ENCODE measurements at places on chromosomes 2 and 18.

- DNase-seq: no peak
These were observed 2.5 kb upstream of the YES1 start for GRCh38 chr18:814300-815084.

GRCh38 chr2:168289880-168290279, 42.5 kb upstream of the STK39 start:
- no peak for DNase-seq

DNA sequence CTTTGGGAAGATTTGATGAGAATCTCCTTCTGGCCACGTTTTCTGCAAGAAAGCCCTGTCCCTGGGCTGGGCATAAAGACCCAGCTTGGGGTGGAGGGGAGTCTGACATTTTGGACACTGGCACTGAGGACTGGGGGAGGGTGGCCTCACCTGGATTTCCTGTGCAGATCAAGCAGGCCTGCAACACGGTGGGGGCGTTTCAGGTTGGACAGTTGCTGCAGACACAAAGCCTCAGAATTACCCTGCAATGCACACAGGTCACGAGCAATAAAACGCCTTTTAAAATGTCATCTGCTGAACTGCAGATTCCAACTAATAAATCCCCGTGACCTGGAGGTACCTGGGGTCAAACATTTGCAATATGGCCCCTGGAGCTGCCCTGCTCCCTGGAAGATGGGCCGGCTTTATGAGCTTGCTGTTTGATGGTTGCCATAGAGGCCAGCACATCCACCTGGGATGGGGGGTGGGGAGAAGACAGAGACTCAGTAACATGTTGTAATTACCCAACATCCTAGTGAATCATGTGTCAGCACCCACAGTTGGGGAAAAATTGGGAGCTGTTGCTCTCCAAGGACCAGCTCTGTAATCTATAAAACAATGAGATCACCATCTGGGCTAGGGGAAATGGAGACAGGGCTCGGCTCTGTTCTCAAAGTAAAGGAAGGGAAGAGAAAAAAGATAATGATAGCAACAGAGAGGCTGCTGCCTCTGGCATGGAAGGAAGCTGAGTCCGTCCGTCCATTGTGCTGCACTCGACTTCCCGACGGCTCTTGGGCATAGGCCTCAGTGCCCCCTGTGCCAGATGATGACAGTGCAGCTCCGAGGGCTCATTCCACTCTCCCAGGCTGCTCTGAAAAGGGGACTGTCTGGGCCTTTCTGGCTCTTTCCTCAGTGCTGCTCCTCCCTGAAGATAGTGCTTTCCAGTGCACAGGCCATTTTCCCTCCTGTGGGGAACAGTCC, 340.3 kb downstream of the CYRIA start:
- no peak for DNase-seq

DNA sequence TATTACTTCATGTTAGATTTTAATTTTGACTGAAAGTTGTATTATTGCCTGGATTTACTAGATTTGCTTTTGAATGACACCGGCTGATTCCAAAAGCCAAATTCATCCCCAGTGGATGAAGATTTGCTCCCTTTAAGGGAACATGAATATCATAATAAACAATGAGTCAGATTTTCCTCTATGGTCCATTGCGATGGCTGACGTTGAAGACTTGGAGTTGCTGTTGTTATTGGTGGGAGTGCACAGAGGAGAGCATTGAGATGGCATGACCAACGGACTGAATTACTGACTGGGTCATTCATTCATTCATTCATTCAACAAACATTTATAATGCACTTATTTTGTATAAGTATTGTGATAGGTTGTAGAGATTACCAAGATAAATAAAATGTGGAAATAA, 33.4 kb upstream of the LYPD1 start:
- DNase-seq: no peak

GRCh38 chr2:200357845-200358244, 51.4 kb downstream of the SPATS2L start:
- DNase-seq: no peak

DNA sequence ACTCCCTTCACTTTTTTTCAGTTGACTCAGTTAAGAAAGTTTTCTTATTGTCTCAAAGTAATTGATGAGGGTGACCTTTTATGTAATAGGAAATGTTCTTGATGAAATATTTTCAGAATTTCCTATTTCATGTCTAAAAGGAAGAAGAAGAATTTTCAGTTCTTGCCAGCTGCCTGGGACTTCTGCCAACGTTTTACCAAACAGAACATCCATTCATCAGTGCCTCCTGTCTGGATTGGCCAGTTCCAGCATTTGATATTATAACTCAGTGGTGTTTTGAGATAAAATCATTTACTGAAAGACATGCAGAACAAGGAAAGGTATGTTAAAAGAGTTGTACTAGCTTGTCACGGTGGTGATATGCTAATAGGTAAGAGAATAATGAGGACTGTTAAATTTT, 104.7 kb upstream of the MYO3B start:
- no peak for DNase-seq

DNA sequence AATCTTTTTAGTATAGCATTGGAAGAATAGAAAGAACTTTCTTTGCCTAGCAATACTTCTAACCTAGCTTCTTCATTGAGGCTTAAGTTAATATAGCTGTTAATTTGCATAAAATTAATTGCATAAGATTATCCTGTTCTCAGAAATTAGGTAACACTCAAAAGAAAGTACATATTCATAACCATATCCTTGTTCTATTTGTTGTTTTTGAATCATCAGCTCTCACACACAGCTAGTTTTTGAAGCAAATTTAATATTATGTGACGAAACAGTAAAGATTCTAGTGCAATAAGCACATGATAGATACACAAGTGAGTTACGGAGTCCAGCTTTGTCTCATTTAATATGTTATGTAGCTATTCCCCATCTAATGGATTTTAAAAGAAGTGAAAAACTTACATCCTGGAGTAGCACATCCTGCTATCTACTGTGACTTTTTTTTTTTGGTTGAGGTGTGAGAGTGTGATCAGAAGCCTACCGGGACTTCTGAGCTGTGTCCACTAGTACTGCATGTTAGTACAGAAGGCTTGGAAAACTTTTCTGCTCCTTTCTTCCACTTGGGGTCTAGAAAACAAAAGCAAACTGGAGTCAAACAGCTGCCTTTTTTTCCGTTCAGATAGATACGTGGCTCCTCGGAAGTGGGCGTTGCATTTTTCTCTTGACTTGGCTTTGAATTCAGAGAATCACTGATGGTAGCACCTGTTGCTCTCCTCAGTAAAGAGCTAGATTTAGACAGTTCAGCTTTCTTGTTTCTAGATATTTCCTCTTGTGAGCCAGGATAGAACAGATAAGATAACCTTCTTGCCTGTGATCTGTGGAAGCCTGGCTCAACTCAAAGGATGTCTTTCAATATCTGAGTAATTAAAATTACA, 27.2 kb downstream of the KDM3A start:
- DNase-seq: no peak

DNA sequence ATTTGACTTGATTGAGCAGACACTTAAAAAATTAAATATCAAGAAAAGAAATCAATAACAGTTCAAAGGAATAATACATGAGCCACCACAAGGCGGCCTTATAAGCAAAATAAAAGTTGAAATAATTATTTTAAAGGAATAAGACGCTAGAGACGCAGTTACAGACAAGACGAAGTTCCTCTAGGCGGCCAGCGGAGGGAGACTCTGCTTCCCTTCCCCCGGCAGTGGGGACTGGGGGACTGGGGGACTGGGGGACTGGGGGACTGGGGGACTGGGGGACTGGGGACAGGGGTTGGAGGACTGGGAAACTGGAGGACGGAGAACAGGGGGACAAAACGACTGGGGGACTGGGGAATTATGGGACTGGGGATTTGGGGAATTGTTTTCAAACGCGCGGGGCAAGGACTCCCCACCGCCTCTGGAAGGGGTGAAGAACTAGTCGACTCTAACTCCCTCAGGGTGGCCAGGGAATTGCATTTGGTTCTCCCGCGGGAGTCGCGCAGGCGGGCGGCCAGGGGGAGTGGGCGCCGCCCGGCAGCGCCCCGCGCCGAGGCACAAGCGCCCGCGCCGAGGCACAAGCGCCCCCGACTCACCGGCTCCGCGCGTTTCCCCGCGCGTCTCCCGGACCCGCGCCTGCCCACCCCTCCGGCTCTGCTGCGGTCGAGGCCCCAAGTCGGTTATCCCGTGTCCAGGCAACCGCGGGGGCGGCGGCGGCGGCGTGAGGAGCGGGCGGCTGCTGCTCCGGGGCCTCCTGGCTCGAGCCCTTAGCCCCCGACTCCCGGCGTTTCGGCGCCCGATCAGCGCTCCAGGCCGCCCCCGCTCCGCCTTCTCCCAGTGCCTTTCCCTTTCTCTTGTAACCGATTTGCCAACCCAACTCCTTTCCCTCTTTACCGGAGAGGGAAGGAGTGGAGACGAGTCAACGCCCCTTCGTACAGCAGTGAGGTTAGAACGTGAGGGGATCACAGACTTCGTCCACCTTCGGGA, at the start of gene CCDC178:
Gene CCDC178 (minus strand): TSS at position 662 of the 984 bp plus-strand sequence. CDS start 28,633 bp downstream, outside the sequence.
- DNase-seq: peak; percentile 47

GRCh38 chr2:99812426-99812825, 322.6 kb upstream of the REV1 start:
- no peak for DNase-seq

- no peak for DNase-seq
These were observed 178.2 kb upstream of the EPHA4 start for GRCh38 chr2:221750316-221750715.

GRCh38 chr18:50790948-50791347, 28.9 kb downstream of the MRO start:
- DNase-seq: no peak

- DNase-seq: no peak
These were observed 10.4 kb upstream of the ST8SIA5 start for GRCh38 chr18:46767217-46767616.

- no peak for DNase-seq
These were observed 22.3 kb upstream of the DYNC2LI1 start for GRCh38 chr2:43751476-43751990.

DNA sequence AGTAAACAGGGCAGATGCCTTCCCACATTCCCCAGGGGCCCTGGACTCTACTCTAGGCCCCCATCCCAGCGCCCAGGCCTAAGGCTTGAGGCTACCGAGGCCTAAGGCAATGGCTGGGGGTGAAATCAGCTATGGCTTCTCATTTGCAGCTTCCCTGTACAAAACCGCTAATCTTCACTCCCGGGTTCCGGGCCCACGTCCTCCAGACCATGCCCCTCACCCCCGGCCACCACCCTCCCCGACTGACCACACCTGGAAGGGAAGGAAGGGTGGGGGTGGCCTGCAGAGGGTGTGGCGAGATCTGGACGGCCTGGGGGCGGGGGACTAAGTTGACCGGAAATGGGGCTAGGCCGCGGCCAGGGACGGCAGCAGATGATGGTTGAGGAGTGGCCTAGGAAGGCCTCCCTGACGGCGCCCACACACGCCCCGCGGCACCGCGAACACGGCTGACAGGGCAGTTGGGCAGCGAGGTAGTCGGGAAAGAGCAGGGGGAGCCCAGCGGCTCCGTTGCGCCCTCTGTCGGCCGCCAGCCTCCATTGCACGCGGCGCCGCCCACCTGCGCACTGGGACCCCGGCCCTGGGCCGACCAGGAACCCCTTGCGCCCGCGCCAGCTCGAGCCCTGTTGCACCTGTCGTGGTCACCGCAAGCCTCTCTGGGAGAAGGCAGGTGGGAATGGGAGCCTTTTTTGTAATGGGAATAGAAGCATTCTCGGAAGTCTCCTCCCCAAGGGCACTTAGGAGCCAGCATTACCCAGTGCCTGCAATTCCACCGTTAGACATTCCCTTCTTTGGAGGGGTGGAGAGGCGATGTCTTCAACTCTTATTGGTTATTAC, 117.1 kb upstream of the STPG4 start:
- no peak for DNase-seq

GRCh38 chr2:62362561-62362960, 143.4 kb downstream of the TMEM17 start:
- DNase-seq: no peak

GRCh38 chr2:70608373-70608772, 54.7 kb upstream of the TGFA start:
- DNase-seq: no peak

DNA sequence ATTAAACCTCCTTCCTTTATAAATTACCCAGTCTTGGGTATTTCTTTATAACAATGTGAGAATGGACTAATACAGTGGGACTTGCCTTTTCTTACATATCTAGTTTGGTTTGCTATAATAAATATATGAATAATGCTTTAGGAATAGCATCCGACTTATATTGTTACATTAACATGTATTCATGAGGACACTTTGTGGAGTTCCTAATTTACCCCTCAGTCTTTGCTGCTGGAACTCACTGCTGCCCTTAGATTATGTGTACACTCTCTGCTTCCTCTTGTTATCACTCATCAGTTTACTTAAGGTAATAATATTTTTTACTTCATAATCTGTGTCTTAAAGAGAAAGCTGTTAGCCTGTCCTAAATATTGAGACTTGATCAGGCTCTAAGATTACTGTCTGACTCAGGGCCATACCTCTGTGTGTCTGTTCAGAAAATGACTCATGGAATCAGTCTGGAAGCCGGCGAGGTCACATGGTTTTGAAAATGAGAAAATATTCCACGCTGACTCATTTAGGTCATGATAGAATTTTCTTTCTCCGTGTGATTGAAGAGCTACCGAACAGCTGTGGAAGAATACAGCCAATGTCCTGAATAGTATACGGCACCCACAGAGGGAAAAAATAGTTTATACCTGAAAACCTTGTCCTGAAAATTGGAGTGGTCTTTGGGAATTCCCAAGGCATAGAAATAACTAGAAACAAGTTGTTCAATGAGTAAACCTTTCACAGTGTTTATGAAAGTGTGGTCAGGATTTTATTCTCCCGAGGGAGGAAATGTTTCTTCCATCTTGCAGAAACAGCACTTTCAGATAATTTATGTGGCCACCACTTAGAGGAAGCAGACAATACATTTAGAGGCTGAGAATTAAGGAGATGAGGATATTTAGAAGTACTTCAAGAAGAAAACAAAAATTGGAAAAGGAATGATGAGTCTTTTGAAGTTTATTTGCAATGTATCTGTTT, 156.4 kb downstream of the DSEL start:
- peak; percentile 65 for DNase-seq

DNA sequence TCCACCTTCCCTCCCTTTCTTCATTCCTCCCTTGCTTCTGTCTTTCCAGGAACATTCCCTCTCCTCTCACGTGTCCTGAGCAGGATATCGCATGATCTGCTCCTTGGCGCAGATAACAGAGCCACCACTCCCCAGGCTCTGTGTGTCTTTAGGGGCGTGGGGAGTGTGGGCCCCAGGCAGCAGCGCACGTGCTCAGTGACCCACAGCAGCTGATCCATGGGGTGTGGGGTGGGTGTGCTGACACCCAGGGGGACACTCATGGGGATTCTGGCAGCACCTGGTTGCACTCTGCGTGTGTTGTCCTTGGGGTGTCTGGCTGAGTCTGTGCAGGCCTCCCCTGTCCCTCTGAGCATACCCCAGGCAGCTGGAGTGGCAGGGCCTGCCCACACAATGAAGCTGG, 9.9 kb upstream of the FOSL2 start:
- DNase-seq: no peak
